ELR (cell line): ENCODE measurements at places on chromosomes 12 and 14.
A peak's percentile ranks its signal among the peaks of the same experiment; 100 is the strongest.

GRCh38 chr14:86221000-86221399, 691.1 kb downstream of the FLRT2 start:
- DNase-seq = no peak

DNA sequence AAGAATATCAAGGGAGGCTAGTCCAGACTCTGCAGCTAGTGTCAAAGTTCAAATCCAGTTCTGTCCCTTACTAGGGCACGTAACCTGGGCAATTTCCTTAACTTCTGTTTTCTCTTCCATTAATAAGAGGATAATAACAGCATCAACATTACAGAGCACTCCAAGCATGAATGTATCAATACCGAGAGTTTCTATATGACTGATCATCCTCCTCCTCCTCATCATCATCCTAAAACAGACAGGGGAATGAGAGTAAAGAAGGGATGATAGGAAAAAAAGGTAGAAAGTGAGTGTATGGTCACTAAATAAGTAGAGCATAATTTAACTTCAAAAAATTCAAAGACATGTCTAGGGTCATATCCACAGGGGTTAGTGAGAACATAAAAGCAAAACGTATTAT, 171.4 kb downstream of the NDUFA12 start:
- DNase-seq = no peak

DNA sequence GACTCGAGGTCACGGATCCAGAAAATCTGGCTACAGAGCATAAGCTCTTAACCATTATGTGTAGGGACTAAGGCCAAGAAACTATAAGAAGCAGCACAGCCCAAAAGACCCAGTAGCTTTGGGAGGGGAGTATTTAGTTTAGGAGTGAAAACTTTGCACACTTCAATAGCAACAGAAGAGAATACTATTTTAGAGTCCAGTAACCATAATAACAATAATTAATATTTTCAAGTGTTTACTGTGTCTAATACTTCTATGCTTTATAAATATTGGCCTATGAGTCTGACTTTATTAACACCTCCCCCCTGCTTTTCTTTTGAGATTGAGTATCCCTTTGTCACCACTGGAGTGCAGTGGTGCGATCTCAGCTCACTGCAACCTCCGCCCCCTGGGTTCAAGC, 82.8 kb downstream of the SUDS3 start:
- DNase-seq = no peak

GRCh38 chr12:57756406-57757341, 1.8 kb downstream of the MARCHF9 start:
- DNase-seq = peak; percentile 35

- no peak for DNase-seq
Observed at GRCh38 chr12:65208964-65209654, 39.7 kb downstream of the LEMD3 start.

GRCh38 chr14:68139431-68140075, 320.0 kb downstream of the RAD51B start:
- no peak for DNase-seq

DNA sequence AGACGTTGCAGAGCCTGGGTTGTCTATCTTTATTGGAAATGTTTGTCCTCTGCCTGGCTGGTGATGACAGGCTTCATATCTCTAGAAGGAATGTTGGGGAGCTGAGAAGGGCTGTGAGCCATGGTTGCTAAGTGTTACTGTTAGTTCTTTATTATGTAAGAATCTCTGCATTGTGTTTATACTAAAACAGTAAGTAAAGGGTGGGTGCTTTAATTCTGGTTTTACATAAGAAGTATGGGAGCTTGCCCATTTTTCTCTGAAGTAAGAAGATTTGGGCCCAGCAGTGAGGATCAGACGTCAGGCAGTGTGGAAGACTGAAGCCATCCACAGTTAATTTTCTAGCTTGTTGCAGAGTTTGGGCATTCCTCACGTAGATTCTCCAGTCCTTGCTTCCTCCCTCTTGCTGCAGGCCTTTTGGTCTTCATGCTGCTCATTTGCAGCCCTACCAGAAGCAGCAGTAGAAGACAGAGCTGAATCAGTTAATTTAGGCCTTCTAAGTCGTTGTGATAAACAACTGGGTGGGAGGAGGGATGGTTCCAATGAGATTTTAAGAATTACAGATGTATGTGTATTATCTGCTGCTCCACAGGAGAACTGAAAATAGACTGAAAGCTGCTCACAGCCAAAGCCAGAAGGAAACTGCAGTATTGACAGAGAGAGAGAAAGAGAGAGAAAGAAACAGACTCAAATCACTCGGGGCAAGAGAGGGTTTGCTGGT, 21.4 kb downstream of the WNT5B start:
- DNase-seq = no peak
